Fibroblast of mammary gland (primary cell): ENCODE measurements at places on chromosomes 7 and 10.

GRCh38 chr7:158256091-158256816 lies 331.4 kb downstream of the PTPRN2 start:
- no peak for DNase-seq

DNA sequence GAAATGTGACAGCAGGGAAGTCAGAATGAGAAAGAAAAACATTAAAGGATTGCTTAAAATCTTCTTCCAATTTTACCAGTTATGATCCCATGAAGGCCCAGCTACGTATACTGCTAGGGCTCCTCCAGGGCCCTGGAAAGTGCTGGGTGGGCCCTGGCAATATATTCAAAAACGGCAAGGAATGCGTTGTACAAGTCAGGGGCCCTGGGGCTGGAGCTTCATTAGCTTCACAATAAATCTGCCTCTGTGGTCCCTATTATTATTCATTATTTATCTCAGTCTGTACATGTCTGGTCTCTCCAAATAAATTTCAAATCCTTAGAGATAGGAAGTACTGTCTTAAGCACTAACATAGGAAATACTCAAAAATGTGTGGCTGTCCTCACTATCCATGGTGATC lies 7.6 kb downstream of the JAZF1 start:
- no peak for DNase-seq

GRCh38 chr10:63171926-63172325 lies 38.8 kb downstream of the NRBF2 start:
- DNase-seq = no peak

DNA sequence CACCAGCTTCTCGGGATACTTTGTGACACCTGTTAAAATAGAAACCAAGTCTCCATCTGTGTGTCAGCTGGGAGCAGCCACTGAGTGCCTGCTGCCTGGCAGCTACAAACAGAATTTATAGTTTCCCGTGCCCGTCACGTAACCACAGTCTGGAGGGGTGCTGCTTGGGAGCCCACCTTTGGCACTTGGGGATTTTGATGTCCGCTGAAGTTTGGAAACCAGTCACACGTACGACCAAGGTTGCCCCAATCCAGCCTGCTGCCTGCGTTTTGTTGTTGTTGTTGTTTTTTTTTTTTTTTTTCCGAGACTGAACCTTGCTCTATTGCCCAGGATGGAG lies 1.6 kb downstream of the TRRAP start:
- DNase-seq = no peak

- DNase-seq = no peak
Measured at GRCh38 chr10:93299195-93299594, 182.9 kb downstream of the MYOF start.

GRCh38 chr10:26881600-26882331 lies 21.0 kb upstream of the ABI1 start:
- peak; percentile 78 for DNase-seq

- DNase-seq = no peak
Measured at GRCh38 chr10:110868981-110869380, 2.7 kb upstream of the PDCD4 start.

GRCh38 chr10:17023386-17024298 lies 106.0 kb downstream of the CUBN start:
- peak; percentile 100 for DNase-seq

DNA sequence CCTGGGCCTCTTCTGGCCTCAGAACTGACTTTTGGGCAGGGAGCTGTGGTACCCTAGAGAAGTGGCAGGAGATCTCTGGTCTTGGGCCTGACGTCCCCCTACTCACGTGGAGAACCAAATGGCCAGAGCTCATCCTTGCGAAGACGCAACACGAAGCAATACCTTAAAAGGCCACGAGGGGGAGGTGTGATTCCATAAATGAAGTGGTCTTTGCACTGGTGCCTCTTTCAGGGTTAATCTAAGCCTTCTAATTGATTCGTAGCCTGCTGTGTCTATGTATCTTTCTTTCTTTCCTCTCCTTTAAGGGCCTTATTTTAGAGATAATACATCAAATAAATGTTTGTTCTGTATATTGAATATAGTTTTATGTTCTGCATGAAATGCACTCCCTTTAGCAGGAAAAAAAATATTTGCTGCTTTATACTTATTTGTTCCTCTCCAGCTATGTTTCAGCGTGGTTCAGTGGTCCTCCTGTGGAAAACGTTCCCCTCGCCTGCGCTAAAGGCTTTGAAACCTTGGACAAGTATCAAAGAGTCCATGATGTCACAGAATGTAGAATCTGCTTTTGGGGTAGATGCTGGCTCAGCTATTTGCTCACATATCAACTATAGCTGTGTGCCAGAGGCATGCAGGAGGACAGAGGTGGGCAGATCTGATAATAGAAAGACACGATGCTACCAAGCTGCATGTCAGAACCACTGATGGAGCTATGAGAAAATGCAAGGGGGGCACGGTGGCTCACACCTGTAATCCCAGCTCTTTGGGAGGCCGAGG lies 41.0 kb downstream of the STRA8 start:
- peak; percentile 78 for DNase-seq

DNA sequence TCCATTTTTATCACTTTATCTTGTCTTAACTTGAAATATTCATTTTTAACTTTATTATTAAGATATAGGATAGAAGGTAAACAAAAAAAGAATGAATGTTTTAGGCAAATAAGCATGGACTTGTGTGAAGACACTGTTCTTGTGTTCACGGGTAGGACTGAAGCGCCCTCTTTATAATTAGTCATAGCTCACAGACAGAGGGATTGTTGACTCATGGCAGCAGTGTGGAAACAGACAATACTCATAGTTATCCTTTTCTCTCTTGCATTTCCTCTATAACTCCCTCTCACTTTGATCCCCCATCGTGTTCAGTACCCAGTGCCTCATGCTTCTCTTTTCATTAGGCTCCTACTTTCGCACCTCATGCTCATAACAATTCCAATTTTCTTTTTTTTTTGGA lies 731.8 kb downstream of the PHTF2 start:
- peak; percentile 53 for DNase-seq

GRCh38 chr7:106064316-106064715 lies 47.8 kb downstream of the SYPL1 start:
- DNase-seq = no peak

DNA sequence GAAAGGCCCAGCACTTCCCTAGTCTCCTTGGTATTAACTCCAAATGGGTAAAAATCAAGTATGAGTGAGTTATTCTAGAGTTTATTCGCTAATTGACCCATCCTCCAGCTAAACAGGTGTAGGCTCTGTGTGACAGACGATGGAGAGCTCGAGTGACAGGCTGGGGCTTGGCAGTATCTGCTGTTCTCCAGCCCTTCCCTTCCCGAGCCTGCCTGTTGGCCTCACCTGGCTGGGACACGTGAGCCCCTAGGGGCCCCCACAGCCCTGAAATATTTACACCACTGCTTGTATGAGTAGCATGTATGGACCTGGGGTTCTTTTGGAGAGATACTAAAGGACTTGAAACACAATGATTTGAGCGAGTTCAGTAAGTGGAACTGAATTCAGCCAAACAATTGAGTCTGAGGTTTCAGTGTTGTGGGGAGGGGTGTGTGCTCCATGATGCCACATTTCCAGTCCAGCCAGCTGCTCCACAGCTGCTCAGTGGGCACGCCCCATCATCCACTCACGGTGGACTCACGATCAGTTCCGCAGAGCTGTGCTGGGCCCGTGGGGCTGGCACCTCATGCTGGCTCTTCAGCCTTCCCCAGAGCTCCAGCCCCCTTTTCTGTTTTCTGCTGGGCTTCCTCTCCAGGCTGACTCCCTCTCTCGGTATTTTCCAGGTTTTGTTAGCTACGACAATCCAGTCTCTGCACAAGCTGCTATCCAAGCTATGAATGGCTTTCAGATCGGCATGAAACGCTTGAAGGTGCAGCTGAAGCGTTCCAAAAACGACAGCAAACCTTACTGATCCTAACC lies 283.0 kb downstream of the USP6NL start:
- no peak for DNase-seq

DNA sequence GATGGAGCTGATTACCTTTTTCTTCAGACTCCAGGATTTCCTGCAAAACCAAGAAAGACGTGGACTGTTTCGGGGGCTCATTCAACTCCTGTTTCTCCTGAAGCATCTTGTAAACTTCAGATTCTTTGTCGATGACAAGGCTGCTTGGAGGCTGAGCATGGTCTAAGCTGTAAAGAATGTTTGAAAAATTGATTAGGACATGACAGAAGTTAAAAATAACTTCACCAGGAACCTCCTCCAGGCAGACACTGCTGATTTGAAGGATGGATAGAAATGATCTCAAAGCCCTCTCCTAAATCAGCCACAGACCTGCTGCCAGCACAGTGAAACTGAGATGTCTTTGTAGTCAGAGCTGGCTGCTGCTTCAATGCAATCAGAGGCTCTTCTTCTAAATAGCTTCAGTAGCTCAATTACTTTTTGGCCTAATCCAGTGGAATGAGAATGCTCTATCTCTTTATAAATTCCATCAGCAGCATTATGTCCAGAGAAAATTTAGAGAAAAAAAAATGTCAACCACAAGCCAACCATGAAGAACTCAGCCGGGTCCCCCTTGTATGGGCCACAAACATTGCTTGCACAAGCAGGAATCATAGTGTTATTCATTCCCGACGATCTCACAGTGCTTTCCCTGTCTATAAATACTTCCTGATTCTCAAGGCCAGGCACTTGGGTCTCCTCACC lies 43.5 kb downstream of the PDLIM1 start:
- DNase-seq = peak; percentile 88

GRCh38 chr7:4785371-4785770 lies 9.9 kb downstream of the AP5Z1 start:
- DNase-seq = no peak

DNA sequence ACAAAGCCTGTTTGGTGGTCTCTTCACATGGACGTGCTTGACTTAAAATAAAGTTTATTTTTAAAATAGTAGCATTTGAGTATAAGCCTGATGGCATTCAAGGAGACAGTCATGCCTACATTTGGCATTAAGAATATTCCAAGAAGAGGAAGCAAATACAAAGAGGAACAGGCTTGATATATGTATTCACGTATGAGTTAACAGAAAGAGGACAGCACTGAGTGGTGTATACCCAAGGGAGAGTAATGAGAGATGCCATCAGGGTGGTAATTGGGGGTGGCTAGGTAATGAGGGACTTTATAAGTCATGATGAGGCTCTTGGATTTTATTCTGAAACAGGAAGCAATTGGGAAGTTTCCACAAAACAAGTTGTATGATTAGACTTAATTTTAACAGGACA lies 363.3 kb downstream of the SEMA3D start:
- DNase-seq = no peak

- DNase-seq = peak; percentile 72
Measured at GRCh38 chr7:78198756-78199155, 400.2 kb downstream of the PHTF2 start.

- peak; percentile 88 for DNase-seq
Measured at GRCh38 chr7:28629216-28629842, 217.0 kb downstream of the CREB5 start.

GRCh38 chr10:114311496-114312209 lies 72.6 kb downstream of the VWA2 start:
- no peak for DNase-seq

GRCh38 chr7:2645274-2645868 lies 13.6 kb downstream of the TTYH3 start:
- no peak for DNase-seq

DNA sequence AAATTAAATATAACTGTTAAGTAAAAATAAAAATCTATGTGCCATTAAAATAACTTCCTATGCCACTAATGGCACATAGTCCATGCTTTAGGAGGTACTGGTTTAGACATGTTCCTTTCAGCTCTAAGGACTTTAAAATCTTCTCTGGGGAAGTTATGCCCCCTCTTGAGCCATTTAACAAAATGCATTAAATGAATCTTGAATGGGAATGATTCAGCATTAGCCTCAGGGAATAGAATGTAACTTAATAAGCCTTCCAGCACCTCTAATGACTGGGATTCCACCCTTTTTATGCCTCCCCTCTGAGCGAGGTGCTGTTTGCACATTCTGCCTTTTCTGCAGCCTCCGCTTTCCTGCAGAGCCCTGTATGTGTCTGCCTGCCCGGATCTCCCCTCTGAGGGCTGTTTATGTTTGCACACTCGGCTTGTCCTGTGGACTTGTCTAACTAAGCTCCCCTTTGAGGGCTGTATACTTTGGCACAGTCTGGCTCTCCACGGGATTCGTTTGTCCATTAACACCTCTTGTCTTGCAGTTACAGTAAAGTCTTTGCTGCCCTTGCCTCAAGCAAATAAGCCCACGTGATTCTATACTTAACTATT lies 108.4 kb upstream of the HPS1 start:
- no peak for DNase-seq

DNA sequence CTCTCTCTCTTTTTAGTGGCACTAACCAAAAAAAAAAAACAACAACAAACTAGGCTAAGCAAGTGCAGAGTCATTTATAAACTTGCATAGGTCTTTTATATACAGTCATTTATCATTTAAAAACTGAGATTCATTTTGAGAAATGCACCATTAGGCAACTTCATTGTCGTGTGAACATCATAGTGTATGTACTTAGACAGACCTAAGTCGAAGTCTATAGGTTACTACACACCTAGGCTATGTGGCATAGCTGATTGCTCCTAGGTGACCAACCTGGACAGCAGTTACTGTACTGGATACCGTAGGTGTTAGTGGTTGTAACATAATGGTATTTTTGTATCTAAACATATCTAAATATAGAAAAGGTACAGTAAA lies 109.1 kb upstream of the SAMD8 start:
- DNase-seq = no peak

DNA sequence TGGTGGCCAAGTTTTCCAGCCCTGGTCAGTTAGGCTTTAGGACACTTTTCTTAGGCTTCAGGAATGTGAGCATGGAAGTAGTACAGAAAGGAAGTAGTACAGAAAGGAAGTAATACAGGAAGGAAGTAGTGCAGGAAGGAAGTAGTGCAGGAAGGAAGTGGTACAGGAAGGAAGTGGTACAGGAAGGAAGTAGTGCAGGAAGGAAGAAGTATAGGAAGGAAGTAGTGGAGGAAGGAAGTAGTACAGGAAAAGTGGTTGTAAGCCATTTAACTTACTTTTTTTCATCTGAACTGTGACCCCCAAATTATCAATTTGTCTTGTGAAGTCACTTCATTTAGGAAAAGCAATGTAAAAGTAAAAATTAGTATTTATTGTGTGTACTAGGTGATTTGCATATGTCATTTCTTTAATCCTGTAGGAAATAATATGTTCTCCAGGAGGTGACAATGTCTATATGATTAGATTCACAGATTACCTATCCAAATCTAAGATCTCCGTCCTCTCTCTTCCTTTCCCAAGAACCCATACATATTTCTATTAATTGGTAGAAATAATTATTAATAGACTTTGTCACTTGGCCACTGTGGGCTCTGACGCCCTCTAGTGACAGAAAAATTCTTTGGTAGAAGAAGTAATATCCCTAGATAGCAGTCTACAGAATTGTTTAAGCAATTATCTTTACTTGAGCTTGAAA lies 3.9 kb upstream of the FAS start:
- peak; percentile 54 for DNase-seq

GRCh38 chr7:34133356-34133982 lies 228.1 kb downstream of the BMPER start:
- peak; percentile 91 for DNase-seq
